ENCODE measurements at places on chromosomes 12 and 14. TPM values are rescaled to one million over a fixed set of nuclear protein-coding genes. Genes with fewer than 3 reads are reported as not detected.

Gene NPAS3
- total RNA-seq: not detected

- H3K4me3 ChIP-seq: no peak overlapping the region
- no peak overlapping the region for H3K27ac ChIP-seq
- no peaks in the 10 kb centered on the region for H3K27me3 ChIP-seq
- no peaks in the 10 kb centered on the region for H3K36me3 ChIP-seq
- H3K4me1 ChIP-seq: no peaks in the 10 kb centered on the region
- no peak for DNase-seq
Measured at GRCh38 chr14:68094752-68095151, 275.2 kb downstream of the RAD51B start.

GRCh38 chr12:57235017-57235727 lies 5.7 kb downstream of the SHMT2 start:
- peak; percentile 83 for DNase-seq
- H3K27ac ChIP-seq: peak overlapping the region; percentile 74
- H3K36me3 ChIP-seq: peaks cover 31% of the 10 kb centered on the region

- H3K36me3 ChIP-seq: no peaks in the 10 kb centered on the region
- no peaks in the 10 kb centered on the region for H3K27me3 ChIP-seq
- H3K4me1 ChIP-seq: peaks cover 21% of the 10 kb centered on the region
- DNase-seq: no peak
- H3K4me3 ChIP-seq: no peak overlapping the region
- no peak overlapping the region for H3K27ac ChIP-seq
Measured at GRCh38 chr14:68649476-68650189, 143.2 kb downstream of the ZFP36L1 start.

Gene KCNC2
- total RNA-seq: not detected

GRCh38 chr12:130944878-130945277 lies 8.8 kb upstream of the ADGRD1 start:
- no peak for DNase-seq
- H3K4me1 ChIP-seq: peaks cover 4% of the 10 kb centered on the region
- H3K27ac ChIP-seq: no peak overlapping the region
- no peaks in the 10 kb centered on the region for H3K36me3 ChIP-seq

DNA sequence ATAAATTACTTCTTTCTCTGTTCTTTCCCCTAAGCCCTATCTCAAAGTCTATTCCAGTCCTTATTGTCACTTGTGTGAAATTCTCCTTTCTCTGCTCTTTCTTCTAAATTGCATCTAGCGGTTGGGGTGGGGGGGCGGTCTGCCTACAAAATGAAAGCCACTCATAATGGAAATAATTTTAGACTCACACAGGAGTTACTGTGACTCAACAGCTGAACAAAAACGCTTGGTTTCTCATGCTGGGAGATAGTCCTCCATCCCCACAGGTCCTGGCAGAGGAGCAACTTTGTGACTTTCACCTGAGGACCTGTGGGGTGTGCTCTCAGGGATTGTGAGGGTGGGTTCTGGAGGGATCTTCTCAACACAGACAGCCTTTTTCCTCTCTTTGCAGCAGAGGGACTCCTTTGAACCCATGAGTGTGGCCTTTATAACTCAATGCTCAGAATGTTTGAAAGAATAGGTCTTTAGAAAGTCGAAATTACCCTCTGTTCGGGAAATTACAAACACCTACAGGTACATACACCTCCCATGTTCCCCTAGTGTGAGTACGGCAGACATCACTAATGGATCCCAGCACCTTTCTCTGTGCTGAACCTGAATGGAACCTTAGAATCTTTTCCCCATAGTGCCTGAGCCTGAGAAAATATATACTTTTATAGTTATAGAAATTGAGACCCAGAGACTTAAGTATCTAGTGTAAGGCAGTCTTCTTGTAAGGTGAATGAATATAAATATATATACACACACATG lies 109.7 kb downstream of the CHST11 start:
- no peak overlapping the region for H3K4me3 ChIP-seq
- no peaks in the 10 kb centered on the region for H3K27me3 ChIP-seq
- no peak for DNase-seq
- no peak overlapping the region for H3K27ac ChIP-seq

DNA sequence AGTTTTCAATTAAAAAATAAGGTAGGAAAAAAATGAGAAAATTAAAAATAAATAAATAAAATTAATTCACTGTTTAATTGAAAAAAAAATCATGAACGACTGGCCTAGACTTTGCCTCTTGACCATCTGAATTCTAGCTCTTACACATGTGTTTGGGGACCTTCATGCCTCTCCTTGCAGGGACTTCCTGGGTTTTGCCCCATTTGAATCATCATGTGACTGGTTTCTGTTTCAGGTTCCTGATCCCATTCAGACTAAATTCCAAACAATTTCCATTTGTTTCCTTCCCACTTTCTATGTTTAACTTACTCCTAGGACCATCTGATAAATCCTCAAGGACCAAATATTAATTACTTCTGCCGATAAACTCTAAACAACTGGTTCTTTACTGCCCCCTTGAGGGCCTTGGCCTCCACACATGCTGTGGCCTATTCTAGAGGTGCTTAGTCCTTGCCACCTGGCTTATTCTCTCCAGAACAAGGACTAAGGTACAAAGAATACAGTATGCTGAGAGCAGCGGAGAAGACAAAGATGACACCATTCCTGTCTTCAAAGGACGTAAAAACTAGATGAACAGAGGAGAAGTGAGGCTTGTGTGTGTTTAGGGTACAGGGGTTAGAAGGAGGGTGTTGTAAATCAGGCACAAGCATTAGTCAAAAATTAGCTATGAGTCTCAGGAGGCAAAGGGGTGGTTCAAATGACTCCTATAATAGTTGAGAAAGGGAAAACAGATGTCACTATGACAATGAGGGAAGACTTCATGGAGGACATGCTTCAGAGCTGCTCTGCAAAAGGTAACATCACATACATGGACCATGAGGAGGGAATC lies 125.8 kb upstream of the AVPR1A start:
- no peak for DNase-seq
- no peak overlapping the region for H3K4me3 ChIP-seq
- H3K36me3 ChIP-seq: no peaks in the 10 kb centered on the region
- no peaks in the 10 kb centered on the region for H3K4me1 ChIP-seq

- peak overlapping the region; percentile 73 for H3K27ac ChIP-seq
- H3K4me1 ChIP-seq: peaks cover 33% of the 10 kb centered on the region
- no peak overlapping the region for H3K4me3 ChIP-seq
- DNase-seq: peak; percentile 33
- H3K36me3 ChIP-seq: no peaks in the 10 kb centered on the region
Measured at GRCh38 chr12:53159195-53159839, 21.2 kb upstream of the ZNF740 start.

Gene KLRC2
- total RNA-seq: not detected

DNA sequence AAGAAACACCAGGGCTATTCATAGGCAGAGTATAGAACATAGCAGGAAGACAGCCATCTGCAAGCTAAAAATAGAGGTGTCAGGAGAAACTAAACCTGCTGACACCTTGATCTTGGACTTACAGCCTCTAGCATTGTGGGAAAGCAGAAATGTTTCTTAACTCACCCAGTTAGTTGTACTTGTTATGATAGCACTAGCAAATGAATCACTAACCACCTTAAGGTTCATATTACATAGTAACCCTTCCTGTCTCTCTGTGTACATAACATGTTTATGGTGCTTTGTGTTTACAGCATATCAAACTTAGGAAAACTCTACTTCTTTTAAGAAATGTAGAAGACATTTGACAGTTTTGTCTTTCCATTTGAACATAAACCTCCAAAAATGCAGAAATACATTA lies 1031.3 kb downstream of the FSCB start:
- no peaks in the 10 kb centered on the region for H3K4me1 ChIP-seq
- no peaks in the 10 kb centered on the region for H3K27me3 ChIP-seq

Gene ANO2
- 20.1 TPM for total RNA-seq

DNA sequence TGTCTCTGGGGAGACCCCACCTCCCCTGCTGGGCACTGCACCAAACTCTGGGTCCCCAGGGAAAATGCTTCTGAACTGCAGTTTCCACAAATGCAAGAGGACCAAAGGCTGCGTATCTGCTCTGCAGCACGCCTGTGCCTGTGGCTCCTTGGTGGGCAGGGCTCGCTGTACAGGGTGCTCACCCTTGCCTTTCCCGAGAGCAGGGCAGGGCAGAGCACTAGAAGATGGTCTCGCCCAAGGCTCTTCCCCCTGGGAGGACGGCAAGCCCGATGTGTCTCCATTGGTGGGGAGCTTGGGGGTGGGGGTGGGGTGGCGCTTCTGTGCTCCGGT lies 175.3 kb upstream of the RTL1 start:
- no peaks in the 10 kb centered on the region for H3K36me3 ChIP-seq
- peaks cover 10% of the 10 kb centered on the region for H3K27me3 ChIP-seq
- no peak for DNase-seq

- no peaks in the 10 kb centered on the region for H3K27me3 ChIP-seq
Measured at GRCh38 chr12:30546121-30546520, 149.5 kb downstream of the IPO8 start.

DNA sequence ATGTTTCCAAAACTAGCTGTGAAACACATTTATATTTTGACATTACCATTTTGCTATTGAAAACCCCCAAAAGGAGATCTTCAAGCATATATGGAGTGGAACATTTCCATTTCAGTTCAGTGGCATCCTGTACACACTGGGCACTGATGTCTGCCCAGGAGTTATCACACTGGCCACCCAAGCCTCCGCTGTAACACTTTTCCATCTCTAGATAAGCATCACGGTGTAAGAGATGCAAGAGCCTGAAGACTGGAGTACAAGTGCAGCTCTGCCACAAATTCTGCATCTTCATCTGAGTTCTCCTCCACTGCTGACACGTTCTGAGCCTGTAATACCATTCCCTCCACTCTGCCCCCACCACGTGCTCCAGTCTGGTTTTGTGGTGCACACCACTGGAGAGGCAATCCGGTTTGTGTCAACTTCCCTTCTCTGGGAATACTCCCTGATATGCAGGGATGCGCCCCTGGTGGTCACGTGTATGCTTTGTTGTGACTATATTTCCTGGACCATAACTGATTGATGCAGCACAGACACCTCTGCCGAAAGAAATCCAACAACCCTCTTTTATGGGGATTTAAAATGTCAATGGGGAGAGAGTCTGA lies 12.7 kb downstream of the SPTLC2 start:
- no peak overlapping the region for H3K4me3 ChIP-seq
- no peak overlapping the region for H3K27ac ChIP-seq
- peaks cover 2% of the 10 kb centered on the region for H3K4me1 ChIP-seq
- DNase-seq: no peak
- no peaks in the 10 kb centered on the region for H3K36me3 ChIP-seq

Gene AKAP3
- 2.8 TPM for total RNA-seq

Gene CACNA2D4
- total RNA-seq: not detected

DNA sequence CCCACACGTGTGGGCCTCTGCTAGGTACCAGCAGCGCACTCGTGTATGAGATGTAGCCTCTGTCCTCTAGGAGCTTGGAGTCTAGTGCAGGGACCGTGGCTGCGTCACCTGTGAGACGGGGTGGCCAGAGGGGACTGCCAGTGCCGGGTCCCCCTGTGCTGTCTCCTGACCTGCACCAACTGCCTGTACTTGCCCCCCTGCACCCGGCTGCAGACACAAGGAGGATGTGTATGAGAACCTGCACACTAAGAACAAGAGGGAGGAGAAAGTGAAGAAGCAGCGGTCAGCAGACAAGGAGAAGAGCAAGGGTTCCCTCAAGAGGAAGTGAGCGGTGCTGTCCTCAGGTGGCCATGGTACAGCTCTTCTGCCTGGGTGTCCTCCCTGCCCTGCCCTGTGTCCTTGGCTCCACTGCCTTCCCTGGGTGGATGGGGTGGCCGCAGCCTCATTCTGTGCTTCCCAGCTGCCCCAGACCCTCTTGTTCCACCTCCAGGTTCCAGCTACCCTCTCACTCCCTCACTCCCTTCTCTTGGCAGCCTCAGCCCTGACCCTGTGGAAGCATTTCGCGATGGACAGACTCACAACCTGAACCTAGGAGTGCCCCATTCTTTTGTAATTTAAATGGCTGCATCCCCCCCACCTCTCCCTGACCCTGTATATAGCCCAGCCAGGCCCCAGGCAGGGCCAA lies 9.6 kb downstream of the PTPN6 start:
- DNase-seq: no peak
- no peak overlapping the region for H3K4me3 ChIP-seq
- peaks cover 10% of the 10 kb centered on the region for H3K4me1 ChIP-seq

Gene PRKCH
- total RNA-seq: 20.2 TPM

GRCh38 chr12:110199339-110200123 lies 75.4 kb downstream of the IFT81 start:
- no peak overlapping the region for H3K4me3 ChIP-seq
- no peak for DNase-seq
- H3K36me3 ChIP-seq: peaks cover 17% of the 10 kb centered on the region
- no peaks in the 10 kb centered on the region for H3K4me1 ChIP-seq

DNA sequence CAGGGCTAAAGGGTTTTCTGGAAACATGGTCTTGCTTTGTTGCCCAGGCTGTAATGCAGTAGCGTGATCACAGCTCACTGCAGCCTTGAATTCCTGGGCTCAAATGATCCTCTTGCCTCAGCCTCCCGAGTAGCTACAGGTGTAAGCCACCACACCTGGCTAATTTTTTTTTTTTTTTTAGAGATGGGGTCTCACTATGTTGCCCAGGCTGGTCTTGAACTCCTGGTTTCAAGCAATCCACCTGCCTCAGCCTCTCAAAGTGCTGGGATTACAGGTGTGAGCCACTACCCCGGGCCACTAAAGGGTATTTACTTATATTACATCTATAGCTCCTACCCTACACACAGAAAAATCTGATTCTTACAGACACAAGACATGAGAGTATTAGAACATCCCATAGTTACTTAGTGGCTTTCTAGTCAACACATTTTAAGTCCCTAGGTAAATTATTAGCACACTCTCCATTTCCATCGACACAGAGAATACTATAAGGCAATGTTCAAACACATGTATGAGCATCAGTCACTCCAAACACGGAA lies 6.2 kb upstream of the DCAF11 start:
- no peaks in the 10 kb centered on the region for H3K4me1 ChIP-seq
- peaks cover 4% of the 10 kb centered on the region for H3K36me3 ChIP-seq
- no peak overlapping the region for H3K4me3 ChIP-seq
- H3K27ac ChIP-seq: no peak overlapping the region

GRCh38 chr12:28253161-28253641 lies 62.9 kb downstream of the CCDC91 start:
- H3K4me1 ChIP-seq: peaks cover 4% of the 10 kb centered on the region
- DNase-seq: no peak
- H3K27ac ChIP-seq: no peak overlapping the region
- H3K27me3 ChIP-seq: no peaks in the 10 kb centered on the region
- no peak overlapping the region for H3K4me3 ChIP-seq

Gene DIABLO
- total RNA-seq: 54.8 TPM

DNA sequence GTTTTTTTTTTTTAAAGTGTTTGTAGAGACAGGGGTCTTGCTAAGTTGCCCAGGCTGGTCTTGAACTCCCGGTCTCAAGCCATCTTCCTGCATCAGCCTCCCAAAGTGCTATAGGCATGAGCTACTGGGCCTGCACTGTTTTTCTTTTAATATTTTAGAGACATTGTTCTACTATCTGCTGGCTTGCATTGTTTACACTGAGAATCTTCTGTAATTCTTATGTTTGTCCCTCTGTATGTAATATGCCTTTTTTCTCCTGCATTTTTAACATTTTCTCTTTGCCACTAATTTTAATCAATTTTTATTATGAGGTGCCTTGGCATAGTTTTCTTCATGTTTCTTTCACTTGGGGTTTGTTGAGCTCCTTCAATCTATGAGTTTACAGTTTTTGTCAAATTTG lies 15.4 kb upstream of the BCAT1 start:
- no peak overlapping the region for H3K27ac ChIP-seq
- DNase-seq: no peak
- no peaks in the 10 kb centered on the region for H3K4me1 ChIP-seq
- no peaks in the 10 kb centered on the region for H3K36me3 ChIP-seq

- no peaks in the 10 kb centered on the region for H3K36me3 ChIP-seq
- H3K27ac ChIP-seq: no peak overlapping the region
- no peaks in the 10 kb centered on the region for H3K27me3 ChIP-seq
- H3K4me1 ChIP-seq: no peaks in the 10 kb centered on the region
- no peak for DNase-seq
Measured at GRCh38 chr12:43357141-43357540, 194.9 kb downstream of the ADAMTS20 start.
